ENCODE measurements at places on chromosomes 4 and X.

- DNase-seq, result no peak
These were observed 1472.2 kb downstream of the PCDH7 start for GRCh38 chr4:32192363-32192762.

DNA sequence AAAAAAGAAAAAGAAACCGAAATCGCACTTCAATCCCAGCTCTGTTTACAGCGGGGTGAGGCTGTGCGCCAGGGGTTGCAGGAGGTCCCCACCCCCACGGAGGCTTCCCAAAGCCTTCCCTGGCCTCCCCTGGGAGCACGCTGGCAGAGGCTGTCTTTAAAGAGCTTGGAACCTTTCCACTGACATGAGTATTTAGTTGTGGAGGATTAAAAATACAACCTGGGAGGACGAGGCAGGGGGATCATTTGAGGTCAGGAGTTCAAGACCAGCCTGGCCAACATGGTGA, 69.1 kb downstream of the PPP2R2C start:
- no peak for DNase-seq

- no peak for DNase-seq
These were observed 4.8 kb downstream of the HNRNPDL start for GRCh38 chr4:82425478-82425877.

- DNase-seq, result no peak
These were observed 5.2 kb downstream of the IRS4 start for GRCh38 chrX:108731153-108731552.

GRCh38 chr4:123345137-123345934, 51.3 kb upstream of the SPRY1 start:
- DNase-seq, result no peak

- no peak for DNase-seq
These were observed 33.0 kb downstream of the CISD2 start for GRCh38 chr4:102901804-102902203.

- DNase-seq, result no peak
These were observed 27.0 kb downstream of the AR start for GRCh38 chrX:67570839-67571238.

DNA sequence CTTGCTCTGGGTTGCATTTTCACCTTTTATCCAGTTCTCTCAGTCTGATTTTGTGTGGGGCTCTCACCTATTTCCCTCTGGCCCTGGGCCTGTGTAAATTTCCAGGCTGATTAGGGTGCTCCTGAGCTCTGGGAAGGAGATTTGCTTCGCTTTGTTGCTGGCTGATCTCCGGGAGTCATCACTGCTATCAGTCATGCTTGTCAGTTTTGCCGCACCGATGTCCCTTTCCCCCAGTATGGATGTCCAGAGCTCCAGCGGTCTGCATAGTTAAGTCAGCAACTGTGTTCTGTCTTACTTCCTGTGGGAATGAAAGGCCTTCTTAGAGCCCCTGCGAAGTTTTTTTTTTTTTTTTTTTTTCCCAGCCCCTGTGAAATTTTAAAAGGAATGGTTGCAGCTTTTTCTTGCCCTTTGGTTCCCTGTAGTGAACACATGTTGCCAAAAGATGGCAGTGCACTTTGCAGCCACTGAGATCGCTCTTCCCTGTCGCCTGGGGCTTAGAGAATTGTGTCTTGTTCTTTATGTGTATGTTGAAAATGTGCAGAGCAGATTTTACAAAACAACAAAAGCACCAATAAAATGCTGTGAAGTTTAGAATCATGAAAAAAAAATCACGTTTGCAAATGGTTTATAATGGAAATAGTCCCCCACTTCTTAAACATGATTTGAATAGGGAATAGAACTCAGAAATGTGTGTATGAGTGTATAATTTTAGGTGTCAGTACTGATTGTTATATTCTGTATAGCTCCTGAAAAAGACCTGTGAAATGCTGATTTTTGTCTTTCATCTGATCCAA, 109.1 kb upstream of the SLC4A4 start:
- peak; percentile 54 for DNase-seq

GRCh38 chrX:50615570-50616158, 145.0 kb upstream of the DGKK start:
- no peak for DNase-seq

- no peak for DNase-seq
These were observed 15.5 kb downstream of the SPRY1 start for GRCh38 chr4:123412091-123412505.

GRCh38 chr4:84378983-84379382, 120.1 kb downstream of the NKX6-1 start:
- DNase-seq, result no peak

- DNase-seq, result peak; percentile 51
These were observed 878.3 kb downstream of the FSTL5 start for GRCh38 chr4:161285461-161285860.

DNA sequence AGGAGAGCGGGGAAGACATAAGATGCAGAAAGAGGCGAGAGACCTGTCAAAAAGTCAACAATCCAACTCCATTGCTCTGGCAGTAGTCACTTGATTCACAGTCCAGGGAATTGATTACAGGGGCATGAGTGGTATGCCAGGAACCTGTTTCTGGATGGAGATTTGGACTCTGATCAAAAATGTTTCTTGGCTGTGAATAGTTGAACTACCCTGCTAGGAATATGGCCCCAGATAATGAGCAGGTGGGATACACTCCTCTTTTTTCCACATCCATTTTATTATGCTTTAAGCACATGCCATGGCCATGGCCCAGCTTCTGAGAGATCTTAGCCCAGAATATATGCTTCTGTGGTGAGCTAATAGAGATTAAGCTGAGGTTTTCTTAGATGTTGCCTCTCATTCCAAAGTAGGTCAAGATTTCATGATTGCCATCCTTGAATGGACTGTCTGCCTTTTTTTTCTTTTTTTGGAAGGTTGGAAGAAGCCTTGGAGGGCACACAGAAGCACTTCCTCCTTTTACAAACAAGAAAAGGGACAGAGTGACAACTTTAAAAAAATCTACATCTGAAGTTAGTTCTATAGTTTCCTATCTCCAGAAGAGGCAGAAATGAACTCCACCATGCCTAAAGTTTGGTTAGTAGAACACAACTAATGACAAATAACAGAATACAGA, 121.9 kb downstream of the KIT start:
- DNase-seq, result no peak

GRCh38 chr4:117777721-117778120, 256.6 kb upstream of the NDST3 start:
- peak; percentile 15 for DNase-seq

DNA sequence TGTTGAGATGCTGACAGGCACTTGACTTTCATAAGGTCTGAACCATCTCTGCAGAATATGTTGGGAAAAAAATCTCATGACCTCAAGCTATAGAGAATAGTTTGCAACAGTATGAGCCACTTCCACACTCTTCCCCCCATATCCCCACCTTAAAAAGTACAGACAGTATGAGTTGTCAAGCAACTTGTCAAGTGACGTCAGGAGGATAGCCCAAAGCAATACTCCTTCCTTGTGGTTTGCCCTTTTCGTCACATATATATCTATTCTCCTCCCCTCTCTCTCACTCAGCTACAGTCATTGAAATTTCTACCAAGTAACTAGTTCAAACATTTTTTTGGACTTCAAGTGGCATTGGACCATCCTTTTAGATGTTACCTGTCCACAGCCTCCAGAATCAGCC, 67.7 kb downstream of the MCF2 start:
- peak; percentile 38 for DNase-seq

- no peak for DNase-seq
These were observed 16.8 kb upstream of the THOC2 start for GRCh38 chrX:123749643-123750042.

- DNase-seq, result no peak
These were observed 100.0 kb downstream of the HMX1 start for GRCh38 chr4:8771666-8772065.

DNA sequence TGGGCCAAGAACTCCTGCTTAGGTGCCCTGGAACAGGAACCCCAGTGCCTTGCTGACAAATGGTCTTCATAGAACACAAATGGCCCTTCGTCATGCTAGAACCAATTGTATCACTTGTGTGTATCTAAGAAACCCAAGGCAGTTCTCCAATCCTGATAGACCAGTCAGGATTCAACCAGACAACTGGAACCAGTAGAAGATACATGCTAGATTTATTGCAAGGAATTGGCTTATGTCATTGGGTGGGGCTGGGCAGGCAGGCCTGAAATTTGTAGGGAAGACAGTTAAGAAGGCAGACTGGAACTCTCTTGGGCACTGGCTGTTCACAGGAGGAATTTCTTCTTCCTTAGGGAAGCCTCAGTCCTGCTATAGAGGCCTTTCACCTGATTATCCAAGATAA, 17.0 kb upstream of the TBL1X start:
- no peak for DNase-seq

- DNase-seq, result peak; percentile 28
These were observed 1.0 kb downstream of the ZDHHC9 start for GRCh38 chrX:129842510-129843208.

Measured in MCF 10A (cell line).